Caki2 (cell line): ENCODE measurements at places on chromosomes 13 and 19. TPM values are rescaled to one million over a fixed set of nuclear protein-coding genes. Genes with fewer than 3 reads are reported as not detected.

GRCh38 chr19:42275103-42275502 is 6.1 kb downstream of the CIC start:
- DNase-seq: no peak

TMIGD2 gene
- total RNA-seq: not detected in 2 replicates

- no peak for DNase-seq
Measured at GRCh38 chr13:90493667-90494066, 853.8 kb upstream of the MIR17HG start.

DNA sequence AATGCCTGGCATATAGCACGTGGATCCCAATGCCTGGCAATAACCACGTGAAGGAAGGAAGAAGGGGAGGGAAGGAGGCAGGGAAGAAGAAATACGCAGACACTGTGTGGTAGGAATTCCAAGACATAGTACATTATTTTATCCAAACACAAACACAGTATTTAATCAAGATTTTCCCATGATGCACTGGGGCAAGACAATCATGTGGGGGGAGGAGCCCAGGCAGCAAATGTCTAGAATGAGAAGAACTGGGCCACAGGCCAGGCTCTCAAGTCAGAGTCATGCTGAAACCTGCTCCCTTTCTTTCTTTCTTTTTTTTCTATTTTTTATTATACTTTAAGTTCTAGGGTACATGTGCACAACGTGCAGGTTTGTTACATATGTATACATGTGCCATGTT is 717.9 kb downstream of the UQCRFS1 start:
- no peak for DNase-seq

GRCh38 chr13:53520132-53520531 is 491.5 kb downstream of the OLFM4 start:
- no peak for DNase-seq

KLK2 gene
- total RNA-seq: not detected in 2 replicates

DNA sequence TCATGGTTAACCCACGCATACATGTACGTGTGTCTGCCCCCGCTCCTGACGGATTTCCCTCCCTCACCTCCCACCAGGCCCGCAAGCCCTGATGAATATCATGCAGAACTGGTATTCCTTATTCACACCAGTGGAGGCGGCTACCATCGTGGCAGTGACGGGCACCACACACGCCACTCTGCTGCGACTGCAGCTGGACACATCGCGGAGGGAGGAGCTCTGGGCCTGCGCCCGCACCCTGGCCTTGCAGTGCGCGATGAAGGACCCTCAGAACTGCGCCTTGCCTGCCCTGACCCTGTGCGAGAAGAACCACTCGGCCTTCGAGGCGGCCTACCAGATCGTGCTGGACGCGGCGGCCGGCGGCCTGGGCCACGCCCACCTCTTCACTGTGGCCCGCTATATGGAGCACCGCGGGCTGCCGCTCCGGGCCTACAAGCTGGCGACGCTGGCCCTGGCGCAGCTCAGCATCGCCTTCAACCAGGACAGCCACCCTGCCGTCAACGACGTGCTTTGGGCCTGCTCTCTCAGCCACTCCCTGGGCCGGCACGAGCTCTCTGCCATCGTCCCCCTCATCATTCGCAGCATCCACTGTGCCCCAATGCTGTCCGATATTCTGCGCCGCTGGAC is 35.0 kb downstream of the ZSWIM4 start:
- DNase-seq: no peak

GRCh38 chr19:15289673-15290072 is 42.7 kb downstream of the BRD4 start:
- DNase-seq: no peak

DNA sequence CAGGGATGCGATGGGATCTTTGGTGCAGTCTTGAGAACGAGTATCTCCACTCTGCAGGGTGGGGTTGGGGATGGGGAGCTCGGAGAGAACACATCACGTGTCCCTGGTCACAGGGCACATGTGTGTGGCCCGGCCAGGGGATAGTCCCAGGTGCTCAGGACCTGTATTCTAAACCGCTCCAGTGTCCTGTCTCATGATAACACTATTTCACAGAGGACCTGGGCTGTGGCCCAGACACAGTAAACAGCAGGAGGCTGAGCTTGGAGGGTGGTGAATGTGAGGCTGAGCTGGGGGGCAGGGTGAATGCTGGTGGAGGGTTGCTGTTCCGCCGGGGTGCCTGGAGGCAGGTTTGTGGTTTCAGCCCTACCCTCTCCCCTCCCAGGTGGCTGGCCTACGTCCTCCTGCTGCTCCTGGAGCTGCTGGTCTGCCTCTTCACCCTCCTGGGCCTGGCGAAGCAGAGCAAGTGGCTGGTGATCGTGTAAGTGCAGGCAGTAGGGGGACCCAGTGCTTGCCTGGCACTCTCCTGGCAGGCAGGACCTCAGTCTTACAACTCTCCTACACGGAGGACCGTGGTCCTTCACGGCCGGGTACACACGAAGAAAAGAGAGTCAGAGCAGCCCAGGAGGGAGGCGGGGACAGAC is 11.1 kb downstream of the TTYH1 start:
- DNase-seq: peak; percentile 16

DNA sequence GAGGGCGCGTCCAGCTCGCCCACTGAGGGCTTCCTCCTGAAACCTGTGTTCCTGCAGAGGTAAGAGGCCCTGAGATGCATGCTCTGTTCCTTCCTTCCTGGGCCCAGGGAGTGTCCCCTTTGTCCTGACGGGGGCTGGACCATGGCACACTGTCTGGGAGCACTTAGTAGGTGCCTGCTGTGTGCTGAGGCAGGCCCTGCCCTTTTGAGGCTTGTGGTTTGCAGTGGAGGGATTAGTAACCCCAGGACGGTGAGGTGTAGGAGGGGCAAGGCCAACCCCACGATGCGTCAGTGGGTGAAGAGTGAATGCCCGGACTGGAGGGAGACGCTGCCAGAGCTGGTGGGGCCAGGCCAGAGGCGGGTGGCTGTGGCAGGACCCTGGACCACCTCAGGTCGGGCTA is 11.2 kb upstream of the F2RL3 start:
- no peak for DNase-seq
